ENCODE measurements at places on chromosomes 13 and 19.

GRCh38 chr13:113441661-113442060 lies 11.6 kb downstream of the ADPRHL1 start:
- no peak for DNase-seq

DNA sequence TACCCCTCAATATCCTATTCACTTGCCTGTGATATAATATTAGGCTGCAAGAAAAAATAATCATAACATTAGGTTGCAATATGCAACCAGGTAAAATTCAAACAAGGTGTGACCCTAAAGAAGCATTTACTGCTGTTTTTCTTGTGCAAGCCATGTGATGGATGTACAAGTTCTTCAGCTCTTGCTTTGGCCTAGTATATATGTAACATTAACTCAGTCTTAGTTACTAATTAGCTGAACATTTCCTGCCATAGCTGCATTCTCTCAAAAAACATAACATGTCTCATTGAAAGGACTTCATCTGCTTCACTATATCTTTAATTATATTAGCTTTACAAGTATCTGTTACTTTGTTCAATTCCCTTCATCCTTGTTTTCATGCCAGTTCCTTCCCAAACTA lies 406.8 kb upstream of the HTR2A start:
- DNase-seq: no peak

- DNase-seq: no peak
Observed at GRCh38 chr19:8196271-8196927, 12.8 kb upstream of the CERS4 start.

DNA sequence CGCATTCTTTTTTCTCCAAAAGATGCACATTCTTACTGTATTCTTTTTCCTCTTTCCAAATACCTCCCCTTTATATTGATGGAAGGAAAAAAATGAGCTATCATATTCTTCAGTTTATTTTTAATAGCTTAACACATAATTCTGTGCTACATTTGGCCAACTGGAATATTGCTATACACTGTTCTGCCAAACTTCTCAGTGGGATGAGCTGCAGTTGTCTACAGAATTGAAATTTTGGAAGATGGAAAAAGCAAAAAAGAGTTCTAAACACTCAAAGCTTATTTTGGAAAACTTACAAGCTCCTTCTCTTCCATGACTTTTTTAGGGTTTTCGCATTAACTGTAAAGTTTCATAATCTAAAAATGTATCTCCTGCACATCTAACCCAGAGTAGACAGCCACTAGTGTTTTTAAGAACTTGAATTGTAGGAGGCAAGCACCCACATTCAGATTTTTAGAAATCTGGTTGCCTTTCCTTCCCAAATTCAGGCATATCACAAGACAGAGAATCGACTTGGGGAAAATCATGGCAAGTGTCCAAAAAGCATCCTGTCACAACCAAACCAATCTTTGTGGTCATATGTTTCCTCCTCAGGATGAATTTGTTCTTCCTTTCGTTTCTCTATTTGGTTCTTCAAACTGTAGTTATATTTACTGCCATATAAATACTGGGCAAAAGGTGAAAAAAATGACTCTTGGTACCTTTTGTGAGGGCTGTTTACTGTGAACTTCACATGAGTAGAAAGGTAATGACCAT lies 111.4 kb upstream of the FRY start:
- no peak for DNase-seq

DNA sequence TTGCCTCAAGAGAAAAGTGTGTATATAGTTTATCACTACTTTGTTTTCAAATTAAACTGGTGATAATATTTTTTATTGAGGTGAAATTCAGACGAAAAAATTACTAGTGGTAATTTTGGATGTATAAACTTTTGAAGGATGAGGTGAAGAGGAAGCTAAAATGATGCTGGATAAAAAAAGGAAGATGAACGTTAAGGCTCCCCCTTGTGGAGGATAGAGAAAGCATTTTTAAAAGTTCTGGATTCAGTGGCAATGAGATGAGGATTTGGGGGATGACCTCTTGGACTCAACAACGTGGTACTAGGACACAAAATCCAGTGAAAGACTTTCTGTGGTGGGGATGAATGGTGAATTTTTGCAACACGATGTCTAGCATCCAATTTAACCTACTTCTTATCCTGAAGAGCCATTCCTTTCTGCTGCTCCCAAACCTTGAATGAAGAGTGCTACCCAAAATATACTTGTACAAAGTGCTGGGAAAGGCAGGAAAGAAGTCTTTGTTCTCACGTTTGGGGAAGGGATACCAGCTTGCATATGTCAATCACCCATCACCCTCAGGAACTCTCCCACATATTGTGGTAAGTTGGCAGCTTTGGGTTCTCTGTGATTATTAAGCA lies 7.3 kb upstream of the SIGLEC5 start:
- no peak for DNase-seq

DNA sequence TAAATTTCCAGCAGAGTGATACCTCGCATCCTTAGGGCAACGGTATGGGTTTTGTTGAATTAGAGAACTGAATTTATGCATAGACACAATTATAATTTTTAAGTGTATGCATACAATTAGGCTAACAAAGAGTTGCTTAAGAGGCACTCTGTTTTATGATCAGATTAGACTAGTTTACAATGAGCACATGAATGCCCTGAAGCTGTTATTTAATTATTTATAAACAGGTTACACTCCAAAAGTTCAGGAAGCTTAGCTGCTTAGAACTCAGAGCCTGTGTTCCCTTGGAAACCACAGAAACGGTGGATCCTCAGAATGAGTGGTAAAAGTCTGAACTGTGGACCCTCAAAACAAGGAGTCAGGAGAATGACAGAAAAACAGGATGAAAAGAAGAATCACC lies 72.5 kb upstream of the FBXL3 start:
- DNase-seq: no peak

DNA sequence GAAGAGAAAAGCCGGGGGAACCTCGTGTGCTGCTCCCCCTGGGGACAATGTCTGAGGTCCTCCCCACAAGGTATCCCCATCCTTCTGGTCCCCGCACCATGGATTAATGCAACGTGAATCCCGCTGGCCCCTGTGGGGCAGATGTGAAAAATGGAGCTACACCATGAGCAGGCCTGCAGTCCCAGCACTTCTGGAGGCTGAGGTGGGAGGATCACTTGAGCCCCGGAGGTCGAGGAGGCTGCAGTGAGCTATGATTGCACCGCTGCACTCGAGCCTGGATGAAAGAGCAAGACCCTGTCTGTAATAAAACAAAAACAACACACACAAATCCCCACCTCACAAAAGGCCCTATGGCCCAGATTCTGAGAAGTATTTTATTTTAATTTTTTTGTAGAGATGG lies 1.2 kb upstream of the CFD start:
- DNase-seq: no peak

GRCh38 chr13:53104136-53104535 lies 75.5 kb downstream of the OLFM4 start:
- DNase-seq: no peak

GRCh38 chr13:45051315-45051714 lies 62.0 kb downstream of the GPALPP1 start:
- no peak for DNase-seq

GRCh38 chr19:54352546-54352945 lies 12.2 kb downstream of the LAIR1 start:
- DNase-seq: no peak

DNA sequence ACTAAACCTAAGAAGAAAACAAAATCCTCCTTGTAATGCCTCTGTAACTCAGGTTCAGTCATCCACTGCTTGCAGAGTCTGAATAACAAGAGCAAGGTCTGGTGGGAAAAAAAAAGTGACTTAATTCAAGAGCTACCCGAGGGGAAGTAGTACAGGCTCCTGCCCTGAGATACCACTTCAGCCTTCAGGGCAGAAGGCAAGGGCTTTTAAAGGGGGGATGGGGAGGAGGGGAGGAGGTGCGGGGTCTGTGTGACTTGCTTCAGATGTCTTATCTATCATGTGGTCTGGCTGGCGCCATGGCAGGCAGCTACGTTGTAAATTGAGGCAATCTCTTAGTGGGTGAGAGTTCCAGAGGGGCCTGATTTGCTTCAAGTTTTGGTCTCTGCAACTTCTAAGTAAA lies 66.7 kb downstream of the LRRC63 start:
- DNase-seq: no peak

- no peak for DNase-seq
Observed at GRCh38 chr19:31348481-31349159, 616 bp downstream of the TSHZ3 start.

DNA sequence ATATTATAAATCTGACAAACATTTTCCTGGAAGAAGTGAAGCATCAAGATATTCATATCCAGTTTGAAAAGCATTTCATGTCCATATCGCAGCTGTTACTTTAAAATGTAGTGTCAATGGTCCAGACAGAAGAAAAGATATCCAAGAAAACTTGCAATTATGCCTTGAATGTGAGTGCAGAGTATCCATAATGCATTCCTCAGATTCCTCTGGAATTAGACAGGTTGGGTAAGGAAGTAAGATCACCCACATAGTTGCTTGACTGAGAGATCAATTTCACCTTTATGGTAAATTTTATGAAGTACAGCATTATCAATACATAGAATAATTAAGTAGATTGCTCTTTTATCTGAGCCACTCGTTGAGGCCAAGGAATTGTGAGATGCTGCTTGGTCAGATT lies 327.0 kb upstream of the SLITRK5 start:
- no peak for DNase-seq

- no peak for DNase-seq
Observed at GRCh38 chr19:31527443-31527842, 178.2 kb upstream of the TSHZ3 start.

DNA sequence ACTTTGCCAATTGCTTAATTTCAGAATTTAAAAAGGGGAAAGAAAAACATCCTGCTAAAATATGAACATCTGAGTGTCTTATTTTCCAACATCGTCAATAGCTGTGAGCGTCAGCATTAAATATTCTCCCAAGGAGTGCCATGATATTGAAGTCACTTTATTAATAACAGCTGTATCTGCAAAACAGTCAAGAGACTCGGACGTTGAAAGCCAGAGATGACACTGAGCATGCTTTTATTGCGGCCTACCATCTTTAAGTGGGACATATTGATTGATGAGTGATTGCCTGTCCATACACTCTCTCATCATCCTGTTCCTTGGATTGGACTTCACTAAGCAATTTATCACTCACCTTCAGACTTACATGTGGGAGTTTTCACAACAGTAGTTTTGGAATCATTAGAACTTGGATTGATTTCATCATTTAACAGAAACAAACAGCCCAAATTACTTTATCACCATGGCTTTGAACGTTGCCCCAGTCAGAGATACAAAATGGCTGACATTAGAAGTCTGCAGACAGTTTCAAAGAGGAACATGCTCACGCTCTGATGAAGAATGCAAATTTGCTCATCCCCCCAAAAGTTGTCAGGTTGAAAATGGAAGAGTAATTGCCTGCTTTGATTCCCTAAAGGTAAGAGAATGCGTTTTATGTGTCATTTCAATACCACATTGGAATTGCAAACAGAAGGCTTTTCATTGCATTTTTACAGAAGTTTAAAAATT lies 53.8 kb downstream of the MBNL2 start:
- DNase-seq: no peak

GRCh38 chr19:40497214-40497613 lies 30.4 kb downstream of the SPTBN4 start:
- DNase-seq: no peak
